ENCODE measurements at places on chromosomes 5 and 9.

GRCh38 chr5:174718880-174719610 lies 5.3 kb upstream of the MSX2 start:
- DNase-seq, result no peak

DNA sequence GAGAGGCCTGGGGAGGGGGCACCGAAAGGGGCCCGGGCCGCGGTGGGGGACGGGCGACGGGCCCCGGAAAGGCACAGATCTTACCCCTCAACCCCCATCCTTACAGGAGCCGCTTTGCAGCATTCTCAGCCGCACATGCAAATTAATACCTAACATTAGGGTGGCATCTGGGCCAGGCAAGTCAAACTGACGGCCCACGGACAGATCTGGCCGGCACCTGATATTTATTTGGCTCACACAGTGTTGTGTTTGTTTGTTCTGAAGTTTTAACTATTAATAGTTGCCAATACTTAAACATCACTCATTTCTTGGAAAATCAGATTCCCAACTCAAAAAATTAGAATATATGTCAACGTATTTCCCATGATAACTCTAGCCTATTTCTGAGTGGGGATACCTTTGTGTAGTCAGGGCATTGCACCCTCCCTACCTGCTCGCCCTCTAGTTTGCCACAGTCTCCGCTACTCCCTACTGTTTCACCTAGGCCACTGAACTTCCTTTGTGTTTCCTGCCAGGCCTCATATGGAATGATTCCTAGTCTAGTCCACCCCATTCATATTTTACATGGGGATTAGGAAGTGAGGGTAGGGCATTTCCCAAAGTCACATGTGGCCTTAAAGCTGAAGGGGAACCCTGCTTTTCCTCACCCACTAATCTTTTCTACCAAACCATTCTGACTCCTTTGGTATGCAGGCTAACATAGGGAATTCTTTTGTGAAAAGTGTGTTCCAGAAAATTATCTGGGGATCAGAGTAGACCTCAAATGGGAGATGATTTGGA lies 71.9 kb upstream of the LARP1 start:
- no peak for DNase-seq

DNA sequence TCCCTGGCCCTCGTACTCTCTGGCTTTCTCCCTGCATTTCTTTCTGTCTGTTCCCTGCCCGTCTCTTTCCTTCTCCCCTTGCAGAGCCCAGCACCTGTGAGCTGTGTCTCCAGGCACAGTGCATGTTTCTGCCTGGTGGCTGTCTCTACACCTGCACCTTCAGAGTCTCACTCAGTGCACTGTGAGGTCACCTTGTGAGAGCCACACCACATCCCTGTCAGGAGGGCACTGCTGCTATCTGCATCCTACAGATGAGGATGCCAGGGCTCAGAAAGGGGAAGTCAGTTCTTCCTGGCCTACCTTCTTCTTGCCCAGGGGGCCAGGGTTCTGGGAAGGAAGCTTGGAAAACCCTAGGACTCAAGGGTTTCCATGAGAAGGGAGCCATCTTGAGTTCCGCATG lies 69.7 kb upstream of the NEURL1B start:
- DNase-seq, result no peak

DNA sequence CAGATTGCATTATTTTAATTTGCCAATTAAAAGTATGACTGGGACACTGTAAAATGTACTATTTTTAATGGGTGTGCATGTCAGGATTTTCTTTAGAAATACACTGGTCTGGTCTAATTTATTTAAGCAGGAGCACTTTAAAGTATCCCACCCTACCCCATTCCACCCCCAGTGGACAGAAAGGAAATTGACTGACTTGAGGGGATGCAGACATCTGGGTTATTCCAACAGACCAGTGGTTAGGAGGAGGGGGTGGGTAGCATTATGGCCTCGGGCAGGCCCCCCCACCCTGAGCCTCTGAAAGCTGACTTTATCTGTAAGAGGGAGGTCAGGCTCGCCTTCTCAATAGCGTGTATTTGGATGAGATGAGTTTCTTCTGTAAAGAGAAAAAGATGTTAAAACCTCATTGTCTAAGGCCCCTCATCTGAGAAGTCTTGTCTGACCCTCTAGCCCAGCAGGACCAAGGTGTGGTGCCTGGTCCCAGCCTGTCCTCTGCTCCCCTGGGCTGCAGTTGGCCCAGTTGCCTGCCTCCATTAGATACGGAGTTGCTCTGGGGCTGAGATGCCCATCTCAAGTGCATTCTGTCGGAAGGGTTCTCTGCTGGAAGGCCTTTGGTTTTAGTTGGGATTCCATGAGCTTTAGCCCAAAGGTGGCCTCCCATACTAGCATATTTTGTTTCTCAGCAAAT lies 4.4 kb downstream of the HNRNPAB start:
- no peak for DNase-seq

GRCh38 chr9:93577078-93577974 lies 942 bp downstream of the PHF2 start:
- no peak for DNase-seq

GRCh38 chr5:95644351-95645042 lies 2.1 kb upstream of the RFESD start:
- peak; percentile 73 for DNase-seq

DNA sequence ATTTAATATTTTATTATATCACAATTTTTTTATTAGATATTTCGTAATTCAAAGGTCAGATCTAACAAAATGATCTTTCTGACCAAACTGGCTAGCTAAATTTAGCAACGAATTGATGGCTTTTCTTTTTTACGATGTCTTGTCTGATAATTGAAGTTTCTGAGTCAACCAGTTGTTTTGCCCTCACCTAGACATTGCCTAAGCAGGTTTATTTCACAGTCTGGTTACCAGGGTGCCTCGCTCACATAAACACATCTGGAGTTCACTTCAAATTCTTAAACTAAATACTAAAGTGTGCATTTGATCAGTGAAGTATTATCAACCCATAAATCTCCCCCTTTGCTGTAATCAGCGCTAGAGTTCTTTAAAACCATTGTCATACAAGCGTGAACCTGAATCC lies 448.3 kb downstream of the TLE4 start:
- DNase-seq, result no peak

DNA sequence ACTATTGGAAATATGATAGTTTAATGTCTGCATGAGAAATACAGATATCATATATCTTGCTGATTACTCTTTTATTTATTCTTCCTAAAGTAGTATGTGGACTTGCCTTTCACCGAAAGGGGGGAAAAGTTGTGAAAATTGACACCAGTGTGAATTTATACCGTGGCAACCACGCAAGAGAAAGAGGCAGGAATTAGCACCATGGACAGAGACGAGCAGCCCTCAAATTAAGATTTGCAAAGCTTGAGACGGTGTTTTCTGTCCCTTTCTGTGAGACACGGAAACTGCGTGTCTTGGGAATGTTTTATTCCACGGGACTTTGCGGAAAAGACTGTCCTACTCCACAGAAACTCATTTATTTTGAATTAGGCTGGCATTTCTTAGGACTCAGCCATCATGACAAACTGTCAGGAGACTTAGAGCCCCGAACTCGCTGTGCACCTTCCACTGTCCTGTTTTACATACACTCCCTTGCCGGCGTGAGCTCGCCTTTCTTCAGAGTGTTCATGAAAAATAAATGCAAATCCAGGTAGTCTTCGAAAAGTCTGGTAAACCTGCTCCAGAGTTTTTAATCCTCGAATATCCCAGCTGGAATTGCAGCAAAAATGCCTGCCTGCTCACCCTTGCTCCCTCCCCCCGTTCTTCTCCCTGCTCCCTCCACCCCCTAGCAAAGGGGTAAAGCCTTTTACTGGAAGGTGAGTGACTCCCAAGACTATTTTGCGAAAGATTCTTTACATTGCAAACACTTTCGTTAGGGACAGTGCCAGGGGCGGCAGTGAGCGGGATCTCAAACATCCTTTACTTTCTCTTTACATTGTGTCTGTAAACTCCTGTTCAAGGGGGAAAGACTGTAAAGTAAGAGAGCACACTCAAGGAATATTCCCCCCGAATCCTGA lies 3.8 kb upstream of the ELAVL2 start:
- no peak for DNase-seq

GRCh38 chr9:107942856-107943255 lies 453.3 kb upstream of the KLF4 start:
- no peak for DNase-seq

- no peak for DNase-seq
These were observed 53.1 kb upstream of the IER5L start for GRCh38 chr9:129231022-129231739.

GRCh38 chr5:121630402-121630801 lies 221.3 kb upstream of the FTMT start:
- DNase-seq, result no peak

GRCh38 chr5:98514215-98514614 lies 259.2 kb upstream of the RGMB start:
- no peak for DNase-seq

GRCh38 chr5:1092122-1092521 lies 19.7 kb downstream of the SLC12A7 start:
- DNase-seq, result no peak

- no peak for DNase-seq
These were observed 22.4 kb downstream of the HK3 start for GRCh38 chr5:176876506-176877431.

GRCh38 chr5:139205124-139205523 lies 7.0 kb upstream of the SIL1 start:
- no peak for DNase-seq

DNA sequence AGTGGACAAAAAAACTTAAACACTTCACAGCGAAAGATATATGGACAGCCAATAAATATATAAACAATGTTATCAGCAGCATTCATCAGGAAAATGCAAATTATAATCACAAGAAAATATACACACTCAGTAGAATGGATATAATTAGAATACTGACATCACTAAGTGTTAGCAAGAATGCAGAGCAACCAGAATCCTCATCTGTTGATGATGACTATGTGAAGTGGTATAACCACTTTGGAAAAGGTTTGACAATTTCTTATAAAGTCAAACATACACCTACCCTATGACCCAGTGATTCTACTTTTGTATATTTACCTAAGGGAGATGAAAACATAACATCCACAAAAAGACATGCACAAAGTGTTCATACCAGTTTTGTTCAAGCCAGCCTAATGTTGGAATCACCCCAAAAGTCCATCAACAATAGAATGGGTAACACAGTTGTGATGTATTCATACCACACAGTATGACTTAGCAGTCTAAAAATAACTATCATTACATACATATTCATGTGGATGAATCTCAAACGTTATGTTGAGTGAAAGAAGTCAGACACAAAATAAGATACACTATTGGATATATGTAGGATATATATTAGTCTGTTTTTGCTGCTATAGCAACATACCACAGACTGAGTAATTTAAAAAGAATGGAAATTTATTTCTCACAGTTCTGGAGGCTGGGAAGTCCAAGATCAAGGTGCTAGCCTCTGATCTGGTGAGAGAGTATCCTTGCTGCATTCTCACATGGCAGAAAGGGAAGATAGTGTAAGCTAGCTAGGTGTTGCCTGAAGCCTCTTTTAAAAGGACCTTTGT lies 148.8 kb upstream of the ADAMTSL1 start:
- DNase-seq, result no peak

Measured in activated CD4-positive, alpha-beta T cell treated with anti-CD3 and anti-CD28 coated beads, Interleukin-2, amount 50 U/mL, for 16 hours (primary cell).